Right renal cortex interstitium (tissue), 3 donors: ENCODE measurements at places on chromosomes 12 and 14. TPM values are rescaled to one million over a fixed set of nuclear protein-coding genes. Genes with fewer than 3 reads are reported as not detected.

DNA sequence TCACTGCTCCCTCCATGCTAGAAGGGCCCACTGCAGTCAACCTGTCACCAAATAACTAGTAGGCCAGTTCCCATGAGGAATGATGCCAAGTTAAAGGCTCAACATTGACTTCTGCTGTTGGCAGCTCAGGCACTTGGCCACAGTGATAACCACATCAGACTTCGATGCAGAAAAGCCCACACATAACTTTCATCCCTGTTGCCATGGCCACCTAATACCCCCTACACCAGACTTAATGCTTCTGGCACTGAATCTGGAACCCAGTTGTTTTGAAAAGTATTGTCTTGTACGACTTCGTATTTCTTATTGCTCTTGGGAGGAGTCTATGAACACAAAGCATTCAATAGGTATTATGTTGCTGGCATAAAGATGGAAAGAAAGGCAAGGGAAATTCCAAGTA lies 44.3 kb upstream of the HELB start:
- DNase-seq: no peak

DNA sequence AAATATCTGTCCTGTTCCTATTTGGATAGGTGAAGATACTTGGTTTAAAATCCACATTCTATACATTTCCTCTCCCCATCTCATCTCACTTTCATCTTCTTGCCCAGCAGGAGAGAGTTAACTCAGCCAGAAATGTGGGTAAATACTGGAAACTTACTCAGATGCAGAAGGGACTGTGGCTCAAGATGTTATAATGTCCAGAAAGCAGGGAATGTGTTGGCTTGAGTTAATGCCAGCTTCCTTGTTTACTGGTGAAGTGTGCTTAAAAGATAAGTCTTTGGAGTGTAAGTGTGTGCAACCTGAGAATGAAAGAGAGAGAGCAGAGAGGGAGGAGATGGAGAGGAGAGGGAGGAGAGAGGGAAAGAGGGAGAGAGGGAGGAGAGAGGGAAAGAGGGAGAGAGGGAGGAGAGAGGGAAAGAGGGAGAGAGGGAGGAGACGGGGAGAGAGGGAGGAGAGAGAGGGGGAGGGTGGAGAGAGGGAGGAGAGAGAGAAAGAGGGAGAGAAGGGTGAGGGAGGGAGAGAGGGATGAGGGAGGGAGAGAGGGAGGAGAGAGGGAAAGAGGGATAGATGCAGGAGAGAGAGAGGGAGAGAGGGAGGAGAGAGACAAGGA lies 22.0 kb upstream of the SNRPF start:
- no peak for DNase-seq

Gene ZNF891
- 3.2 TPM for polyA plus RNA-seq

- DNase-seq: no peak
Measured at GRCh38 chr14:24094841-24095270, 745 bp downstream of the PCK2 start.

DNA sequence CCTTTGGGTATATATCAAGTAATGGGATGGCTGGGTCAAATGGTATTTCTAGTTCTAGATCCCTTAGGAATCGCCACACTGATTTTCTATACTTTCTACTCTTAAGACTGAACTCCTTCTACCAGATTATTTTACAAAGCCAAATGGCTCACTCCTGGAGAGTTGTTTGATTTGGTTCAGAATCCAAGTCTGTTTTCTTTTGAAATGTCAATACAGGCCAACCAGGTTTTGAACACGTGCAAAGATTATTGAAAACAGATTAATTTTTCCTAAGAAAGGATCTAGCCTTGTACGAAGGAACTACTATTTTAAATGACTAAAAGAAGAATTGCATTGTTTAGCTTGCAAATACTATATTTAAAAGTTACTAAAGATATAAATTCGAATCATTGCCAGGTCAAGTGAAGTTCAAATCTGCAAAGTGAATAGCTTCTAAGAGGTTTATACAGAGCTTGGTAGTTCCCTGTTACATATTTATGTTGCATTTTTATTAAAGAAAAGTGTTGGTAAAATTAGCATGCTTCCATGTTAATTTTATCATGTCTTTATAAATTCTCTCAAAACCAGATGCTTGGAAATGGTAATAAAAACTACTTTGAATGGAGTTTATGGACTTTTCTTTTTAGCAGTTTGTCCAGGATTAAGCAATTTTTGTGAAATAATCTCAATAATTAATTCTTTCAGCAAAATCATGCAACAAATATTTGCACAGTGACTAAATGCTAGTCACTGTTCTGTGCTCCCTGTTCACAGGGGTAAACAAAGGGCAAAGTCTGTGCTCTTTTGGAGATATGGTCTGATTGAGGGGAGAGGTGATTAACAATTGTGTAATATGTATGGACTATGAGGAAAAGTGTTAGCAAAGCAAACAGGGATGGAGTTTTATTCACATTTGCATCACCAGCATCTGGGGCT lies 38.9 kb downstream of the GPR65 start:
- no peak for DNase-seq
